LHCN-M2 (cell line): ENCODE measurements at places on chromosomes 4 and X.

DNA sequence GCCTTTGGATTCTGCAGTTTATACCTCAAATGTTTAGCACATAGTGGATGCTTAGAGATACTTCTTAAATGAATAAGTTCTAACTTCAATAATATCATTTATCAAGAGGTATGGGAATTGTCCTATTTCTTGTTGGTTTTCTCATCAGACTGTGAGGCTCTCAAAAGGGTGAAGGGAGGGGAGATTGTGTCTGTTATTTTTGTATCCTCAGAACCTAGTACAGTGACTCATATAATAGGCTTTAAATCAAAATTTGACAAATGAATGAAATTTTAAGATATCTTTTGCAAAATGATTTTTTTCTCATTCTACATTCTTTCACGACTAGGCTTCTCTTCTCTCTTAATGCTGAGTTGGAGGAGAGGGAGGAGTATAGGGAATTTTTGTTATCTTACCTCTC, 89.5 kb downstream of the KDR start:
- no peak for DNase-seq

DNA sequence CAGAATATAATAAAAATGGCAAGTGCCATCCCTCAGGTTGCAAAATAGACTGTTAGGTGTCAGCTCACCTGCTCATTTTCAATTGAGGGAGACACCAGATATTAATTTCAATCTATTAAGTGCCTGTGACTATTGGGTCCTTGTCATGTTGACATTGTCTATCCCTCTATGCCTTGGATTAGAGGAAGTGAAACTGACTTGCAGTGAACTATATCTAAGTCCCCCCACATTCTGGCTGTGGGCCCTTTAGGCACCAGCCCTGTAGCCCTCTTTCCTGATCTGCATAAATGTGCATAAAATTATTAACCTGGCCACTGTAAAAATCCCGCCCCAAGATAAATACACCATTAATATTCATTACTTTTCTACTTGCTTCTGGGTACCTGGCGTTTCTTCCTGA, 293.0 kb upstream of the CLNK start:
- no peak for DNase-seq

DNA sequence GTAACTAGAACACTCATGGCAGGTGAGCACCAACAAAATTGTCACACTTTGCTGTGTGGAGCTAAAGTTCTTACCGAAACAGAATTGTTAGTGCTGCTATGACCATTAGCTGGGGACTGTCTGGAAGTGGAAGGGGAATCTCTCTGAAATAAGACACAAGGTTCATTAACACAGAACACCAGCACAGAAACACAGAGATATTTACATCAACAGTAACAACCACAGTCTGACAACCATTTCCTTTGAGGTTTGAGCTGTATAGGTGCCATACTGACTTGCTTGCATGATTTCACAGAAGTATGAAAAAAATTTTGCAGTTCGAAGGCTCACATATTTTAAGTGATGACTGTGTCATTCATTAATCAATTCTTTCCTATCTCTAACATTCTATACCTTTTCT, 109.8 kb downstream of the NYX start:
- no peak for DNase-seq

DNA sequence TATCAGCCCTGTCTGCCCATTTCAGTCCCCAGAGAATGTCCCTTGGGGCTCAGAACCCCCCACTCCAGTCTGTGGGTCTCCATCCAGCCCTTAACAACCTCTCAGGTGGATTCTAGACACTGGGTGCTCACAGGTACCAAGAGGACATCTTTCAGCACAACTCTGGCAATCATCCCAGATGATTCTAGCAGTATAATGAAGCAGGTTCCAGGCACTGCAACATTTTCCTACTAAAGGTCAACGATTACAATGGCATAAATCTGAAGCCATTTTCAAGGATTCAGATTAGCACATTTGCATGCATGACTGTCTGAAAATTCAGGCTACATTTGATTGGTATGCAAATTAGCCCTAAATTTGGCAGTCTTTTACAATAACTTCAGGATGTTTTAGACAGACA, 10.0 kb downstream of the SLC2A9 start:
- DNase-seq, result no peak

DNA sequence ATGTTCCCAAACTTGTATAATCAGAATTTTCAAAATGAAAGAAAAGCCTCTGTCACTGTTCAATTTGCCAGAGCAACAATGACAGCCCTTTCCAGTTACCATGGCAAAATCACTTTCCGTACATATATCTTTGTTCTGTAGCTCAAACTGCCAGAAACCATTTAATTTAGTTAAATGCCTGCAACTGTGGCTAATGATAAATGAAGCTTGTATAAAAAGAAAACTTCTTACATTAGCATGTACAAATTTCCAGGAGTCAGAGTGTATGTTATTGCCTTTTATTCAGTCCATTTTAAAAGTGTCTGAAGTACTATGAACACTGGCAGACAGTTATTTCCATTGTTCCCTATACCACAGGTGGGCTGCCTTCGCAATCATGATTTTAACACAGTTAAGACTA, 30.3 kb downstream of the ARAP2 start:
- no peak for DNase-seq

DNA sequence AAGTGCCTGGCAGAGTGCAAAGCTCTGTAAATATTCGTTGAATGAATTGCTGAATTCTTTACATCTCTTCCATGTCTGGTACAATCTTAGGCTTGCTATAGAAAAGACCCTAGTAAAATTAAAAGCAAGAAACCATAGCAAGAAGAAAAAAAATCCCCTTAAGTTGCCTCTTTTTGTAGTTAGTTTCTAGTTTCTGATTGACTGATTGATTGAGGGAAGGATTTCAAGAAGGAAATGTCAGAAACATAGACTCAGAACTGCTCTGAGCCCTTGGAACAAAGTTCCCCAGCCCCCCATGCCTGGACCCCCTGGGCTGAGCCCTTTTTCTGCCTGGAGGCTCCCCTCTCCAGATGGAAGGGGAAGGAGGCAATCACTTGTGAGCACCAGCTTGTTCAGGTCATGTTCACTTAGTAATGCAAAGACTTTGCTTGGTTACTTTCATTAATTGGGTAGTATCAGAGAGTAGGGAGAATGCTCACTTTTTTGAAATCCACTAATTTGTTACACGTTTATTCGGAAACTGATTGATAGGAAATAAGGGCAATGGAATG, 35.6 kb downstream of the DAPP1 start:
- no peak for DNase-seq

DNA sequence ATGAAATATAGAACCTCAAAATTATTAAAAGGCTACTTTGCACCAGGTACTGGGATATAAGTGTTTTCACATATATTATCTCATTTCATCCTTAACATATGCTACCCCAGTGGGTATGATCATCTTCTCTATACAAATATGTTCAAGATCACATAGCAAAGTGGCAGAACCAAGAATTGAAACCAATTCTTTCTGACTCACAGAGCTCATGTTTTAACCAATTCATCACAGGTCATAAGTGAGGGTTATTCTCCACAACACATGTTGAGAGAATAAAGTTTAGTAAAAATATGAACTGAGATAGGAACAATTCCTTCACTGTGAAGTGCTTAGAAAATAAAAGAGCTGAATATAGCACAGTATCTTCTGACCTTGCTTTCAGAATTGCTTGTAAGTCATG, 442.9 kb upstream of the RASGEF1B start:
- no peak for DNase-seq

- peak; percentile 25 for DNase-seq
These were observed 694.4 kb upstream of the FAM241A start for GRCh38 chr4:111450867-111451266.

- no peak for DNase-seq
These were observed 6.4 kb upstream of the HAUS7 start for GRCh38 chrX:153476666-153477363.

DNA sequence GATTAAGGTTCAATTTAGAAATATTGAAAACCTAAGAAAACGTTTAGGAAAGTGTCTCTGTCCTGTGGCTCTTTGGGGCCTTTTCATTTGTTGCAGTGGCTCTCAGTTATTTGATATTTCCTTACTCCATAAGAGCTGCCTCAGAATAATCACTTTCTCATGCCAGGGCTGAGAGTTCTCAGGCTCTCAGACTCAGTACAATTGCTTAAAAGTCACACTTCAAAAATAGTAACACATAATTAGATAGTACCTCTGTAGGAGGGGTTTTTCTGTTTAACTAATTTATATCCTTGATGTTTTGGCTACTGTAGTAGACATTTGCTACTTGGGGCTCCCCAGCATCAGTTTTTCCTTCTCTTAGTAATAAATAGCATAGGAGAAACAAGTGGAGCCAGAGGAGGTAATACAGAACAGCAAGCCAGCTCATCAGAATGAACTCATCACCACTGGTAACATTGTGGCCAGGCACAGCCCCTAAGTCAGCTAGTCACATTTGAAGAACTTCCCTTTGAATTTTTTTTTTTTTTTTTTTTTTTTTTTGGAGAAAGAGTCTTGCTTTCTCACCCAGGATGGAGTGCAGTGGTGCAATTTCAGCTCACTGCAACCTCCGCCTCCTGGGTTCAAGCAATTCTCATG, 8.0 kb upstream of the HNRNPD start:
- DNase-seq, result no peak

GRCh38 chrX:43436517-43436916, 219.6 kb upstream of the MAOA start:
- DNase-seq, result no peak

DNA sequence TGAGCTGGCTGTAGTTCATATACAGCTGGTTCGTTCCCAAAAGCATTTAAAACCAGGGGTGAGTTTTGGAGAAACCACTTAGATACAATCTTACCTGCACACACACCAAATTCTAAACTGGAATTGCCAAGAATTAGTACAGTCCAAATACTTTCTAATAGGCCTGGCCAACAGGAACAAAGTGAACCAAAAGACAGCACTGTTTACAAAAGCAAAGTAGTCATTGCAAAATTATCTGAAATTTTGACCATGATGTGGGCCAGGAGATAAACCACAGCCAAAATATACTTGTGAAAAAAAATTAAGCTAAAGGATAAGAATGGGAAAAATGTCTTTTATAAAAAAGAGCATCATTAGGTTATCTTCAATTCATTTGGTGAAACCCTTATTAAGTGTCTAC, 37.9 kb upstream of the NAP1L5 start:
- no peak for DNase-seq

GRCh38 chrX:24515447-24515846, 50.4 kb downstream of the PDK3 start:
- no peak for DNase-seq

DNA sequence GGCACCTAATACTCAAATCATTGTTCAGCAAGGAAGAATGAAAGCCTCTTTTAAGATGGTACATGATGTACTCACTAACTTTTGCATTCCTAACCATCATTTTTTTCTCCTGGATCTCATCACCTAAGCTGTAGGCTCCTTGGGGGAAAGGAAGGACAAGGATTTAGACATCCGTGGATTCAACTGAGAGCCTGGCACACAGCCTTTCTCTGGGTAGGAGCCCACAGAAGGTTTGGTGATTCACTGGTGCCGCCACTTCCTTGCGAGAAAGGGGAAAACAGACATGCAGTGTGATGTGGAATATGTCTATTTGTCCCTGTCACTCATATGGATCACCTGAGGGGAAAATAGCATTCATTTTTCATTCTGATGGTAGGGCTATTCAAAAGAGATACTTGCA, 147.3 kb downstream of the PCDH7 start:
- peak; percentile 26 for DNase-seq

DNA sequence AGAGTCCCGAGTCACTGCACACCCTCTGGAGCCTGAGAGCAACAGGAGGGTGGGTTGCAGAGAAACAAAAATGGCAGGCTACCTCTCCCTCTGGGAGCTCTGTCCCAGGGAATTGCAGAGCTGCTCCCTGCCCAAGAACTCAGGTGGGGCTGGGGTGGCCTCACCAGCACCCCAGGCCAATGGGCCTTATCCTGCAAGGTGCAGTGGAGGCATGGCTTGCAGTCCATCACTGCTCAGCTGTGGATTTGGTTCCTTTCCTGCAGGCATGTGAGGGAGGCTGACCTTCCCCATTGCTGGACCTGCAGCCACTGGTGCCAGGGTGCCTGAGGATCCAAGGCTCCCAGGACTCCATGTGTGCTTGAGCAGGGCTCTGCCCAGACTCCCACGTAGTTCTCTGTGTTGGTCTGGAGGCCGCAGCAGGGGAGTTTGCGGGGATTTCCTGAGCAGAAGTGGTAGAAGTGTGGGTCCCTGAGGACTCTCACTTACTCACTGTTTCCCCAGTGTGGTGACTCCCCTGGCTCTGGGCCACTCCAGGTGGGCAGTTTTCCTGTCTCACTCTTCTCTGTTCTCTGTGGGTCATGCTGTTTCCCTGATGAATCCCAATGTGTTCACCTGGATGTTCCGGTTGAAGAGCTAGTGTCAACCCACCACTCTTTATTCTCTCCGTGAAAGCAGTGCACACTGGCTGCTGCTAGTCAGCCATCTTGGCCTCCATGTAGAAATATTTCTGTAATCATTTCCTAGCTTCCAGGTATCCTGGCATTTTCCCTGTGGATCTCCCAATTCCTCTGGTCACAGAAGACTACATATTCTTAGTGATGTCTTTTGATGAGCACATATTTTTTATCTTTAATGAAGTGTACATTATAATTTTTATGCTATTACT, 82.3 kb downstream of the ARHGAP24 start:
- no peak for DNase-seq

DNA sequence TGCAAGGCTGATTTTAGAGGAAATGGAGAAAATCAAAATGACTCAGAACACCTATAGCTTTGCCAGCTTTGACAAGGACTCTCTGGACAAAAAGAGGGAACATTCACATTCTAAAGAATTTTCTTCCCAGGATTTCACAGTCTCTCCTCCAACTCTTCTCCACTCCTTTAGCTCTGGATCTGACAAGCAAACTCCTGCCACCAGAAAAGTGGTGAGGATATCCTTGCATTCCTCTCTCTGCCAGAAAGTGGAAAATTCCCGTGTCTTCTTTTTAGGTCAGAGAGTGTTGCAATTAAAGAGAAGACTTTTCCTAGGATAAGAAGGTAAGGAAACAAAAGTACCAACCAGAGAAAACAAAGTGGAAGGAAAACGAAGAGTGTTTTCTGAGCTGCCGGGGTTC, 16.1 kb upstream of the PDGFRA start:
- DNase-seq, result no peak

GRCh38 chr4:2742081-2742822, 13.9 kb downstream of the TNIP2 start:
- DNase-seq, result no peak

DNA sequence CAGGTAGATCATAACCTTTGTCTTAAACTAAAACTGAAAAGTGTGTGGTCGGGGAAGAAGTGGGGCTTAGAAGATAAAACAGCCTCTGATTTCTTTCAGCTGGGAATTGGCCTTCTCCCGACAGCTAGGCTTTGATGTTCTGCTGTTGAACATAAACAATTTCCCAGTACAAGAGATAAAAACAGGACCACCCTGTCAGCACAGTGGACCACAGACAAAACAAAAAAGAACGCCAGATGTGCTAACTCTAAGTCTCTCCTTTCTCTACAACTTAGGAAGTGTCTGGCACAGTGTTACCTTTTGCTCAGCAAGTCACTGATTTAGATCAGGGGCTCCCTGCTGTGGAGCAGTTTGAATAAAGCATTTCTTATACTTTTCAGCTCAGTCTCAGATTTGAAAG, 87.5 kb upstream of the UXT start:
- no peak for DNase-seq
